T-helper 1 cell (primary cell): ENCODE measurements at places on chromosomes 6 and 20.

- DNase-seq, result no peak
These were observed 71.3 kb downstream of the MANEA start for GRCh38 chr6:95648636-95649035.

DNA sequence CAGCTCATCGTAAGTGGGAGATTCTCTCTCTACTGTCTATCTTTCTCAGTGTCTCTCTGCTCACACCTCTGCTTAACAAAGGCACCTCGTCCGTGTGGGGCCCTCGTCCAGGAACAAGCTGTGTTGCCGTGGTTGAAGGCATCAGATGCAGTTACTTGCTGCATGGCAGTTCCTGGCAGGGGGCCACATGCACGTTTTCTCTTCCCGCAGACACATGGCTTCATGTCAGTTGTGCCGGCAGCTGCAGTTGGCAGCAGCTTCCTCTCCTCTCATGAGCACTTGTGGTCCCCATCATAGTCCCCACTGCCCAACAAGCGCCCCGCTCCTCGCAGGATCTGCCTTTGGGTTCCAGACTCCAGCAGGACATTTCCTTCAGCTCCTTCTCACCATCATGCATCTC is 7.1 kb upstream of the AFDN start:
- DNase-seq, result no peak

GRCh38 chr6:106901062-106901461 is 73.5 kb downstream of the CD24 start:
- no peak for DNase-seq

DNA sequence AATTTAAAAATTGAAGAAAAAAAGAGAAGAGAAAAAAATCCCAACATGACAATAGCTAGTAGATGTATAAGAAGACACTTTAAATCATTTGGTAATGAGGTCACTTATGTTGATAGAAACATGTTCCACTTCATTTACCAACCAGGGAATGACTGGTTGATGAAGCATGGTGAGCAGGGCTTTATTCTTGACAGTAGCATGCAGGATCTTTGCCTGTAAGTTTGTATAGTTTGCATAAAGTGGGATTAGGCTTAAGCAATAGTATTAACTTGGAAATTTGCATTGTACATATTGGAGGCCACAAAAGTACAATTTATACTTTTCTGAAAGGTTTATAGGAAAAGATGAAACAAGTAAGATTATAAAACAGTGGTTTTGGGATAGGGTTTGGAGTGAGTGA is 67.0 kb downstream of the NOX3 start:
- DNase-seq, result no peak

- no peak for DNase-seq
These were observed 22.2 kb downstream of the TBC1D20 start for GRCh38 chr20:440148-440547.

- DNase-seq, result no peak
These were observed 127.6 kb downstream of the KIF13A start for GRCh38 chr6:17859846-17860245.

GRCh38 chr6:37233541-37233940 is 24.0 kb upstream of the TBC1D22B start:
- DNase-seq, result no peak

GRCh38 chr6:158729906-158730540 is 80.2 kb downstream of the SYTL3 start:
- no peak for DNase-seq

- no peak for DNase-seq
These were observed 143.7 kb downstream of the MOXD1 start for GRCh38 chr6:132257561-132257960.
